Activated CD4-positive, alpha-beta T cell treated with anti-CD3 and anti-CD28 coated beads, Interleukin-10, Interleukin-2, amounts not matched to agents 100 ng/mL and 50 ng/mL, durations not matched to agents 16 hours and 8 hours (primary cell): ENCODE measurements at places on chromosomes 1 and 21.
A peak's percentile ranks its signal among the peaks of the same experiment; 100 is the strongest.

GRCh38 chr21:46517361-46517760 is 58.7 kb downstream of the DIP2A start:
- DNase-seq = no peak

DNA sequence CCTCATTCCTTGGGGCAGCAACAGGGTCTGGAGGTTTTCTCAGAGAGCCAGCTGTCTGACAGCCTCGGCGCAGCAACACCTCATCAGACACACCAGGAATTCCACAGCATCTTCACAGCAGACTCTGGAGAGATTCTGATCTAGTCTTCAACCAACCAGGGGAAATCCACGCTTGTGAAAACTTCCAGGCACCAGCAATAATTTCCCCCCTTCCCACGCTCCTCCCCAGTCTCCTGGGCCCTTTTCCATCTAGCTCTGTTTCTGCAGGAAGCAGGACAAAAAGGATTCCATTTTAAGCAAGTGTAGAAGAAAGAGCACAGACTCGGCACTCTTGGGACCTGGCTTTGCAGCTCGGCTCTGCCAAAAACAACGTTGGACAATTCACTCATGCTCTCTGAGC is 44.3 kb upstream of the CAPZB start:
- DNase-seq = no peak

GRCh38 chr1:206070627-206071304 is 17.8 kb downstream of the RHEX start:
- no peak for DNase-seq

GRCh38 chr1:167486090-167486824 is 32.1 kb downstream of the CD247 start:
- DNase-seq = no peak

DNA sequence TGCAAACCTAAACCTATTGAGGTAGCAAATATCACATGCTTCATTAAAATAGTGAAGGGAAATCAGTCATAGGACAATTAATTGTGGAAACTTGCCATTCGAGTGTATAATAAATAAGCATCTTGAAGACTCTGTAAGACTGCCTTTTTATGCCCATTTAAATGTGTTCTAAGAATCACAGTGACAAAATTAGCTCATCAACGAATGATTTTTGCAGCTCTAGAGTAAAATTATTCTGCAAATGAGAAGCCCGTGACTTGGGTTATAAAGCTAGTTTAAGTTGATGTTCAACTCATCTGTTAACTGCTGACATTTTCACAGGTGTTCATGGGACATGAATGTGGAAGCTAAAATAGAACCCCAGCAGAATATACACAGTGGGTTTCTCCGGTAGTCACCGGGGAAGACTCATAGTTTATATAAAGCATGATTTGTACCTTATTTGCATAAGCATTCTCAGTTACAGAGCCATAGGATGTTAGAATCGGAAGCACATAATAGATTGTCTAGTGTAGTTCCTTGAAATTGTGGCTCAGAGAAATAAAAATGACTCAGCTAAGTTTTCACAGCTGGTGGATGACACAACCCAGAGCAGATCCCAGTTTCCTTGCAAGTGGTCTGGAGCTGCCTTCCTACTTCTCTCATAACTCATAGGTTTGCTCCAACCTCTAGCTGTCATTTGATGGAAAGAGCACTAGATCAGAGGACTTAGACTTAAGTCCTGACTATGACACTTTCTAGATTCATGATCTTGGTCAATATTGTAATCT is 107.3 kb downstream of the UCHL5 start:
- DNase-seq = peak; percentile 12

- DNase-seq = no peak
Measured at GRCh38 chr1:43531107-43531905, 623 bp downstream of the PTPRF start.

DNA sequence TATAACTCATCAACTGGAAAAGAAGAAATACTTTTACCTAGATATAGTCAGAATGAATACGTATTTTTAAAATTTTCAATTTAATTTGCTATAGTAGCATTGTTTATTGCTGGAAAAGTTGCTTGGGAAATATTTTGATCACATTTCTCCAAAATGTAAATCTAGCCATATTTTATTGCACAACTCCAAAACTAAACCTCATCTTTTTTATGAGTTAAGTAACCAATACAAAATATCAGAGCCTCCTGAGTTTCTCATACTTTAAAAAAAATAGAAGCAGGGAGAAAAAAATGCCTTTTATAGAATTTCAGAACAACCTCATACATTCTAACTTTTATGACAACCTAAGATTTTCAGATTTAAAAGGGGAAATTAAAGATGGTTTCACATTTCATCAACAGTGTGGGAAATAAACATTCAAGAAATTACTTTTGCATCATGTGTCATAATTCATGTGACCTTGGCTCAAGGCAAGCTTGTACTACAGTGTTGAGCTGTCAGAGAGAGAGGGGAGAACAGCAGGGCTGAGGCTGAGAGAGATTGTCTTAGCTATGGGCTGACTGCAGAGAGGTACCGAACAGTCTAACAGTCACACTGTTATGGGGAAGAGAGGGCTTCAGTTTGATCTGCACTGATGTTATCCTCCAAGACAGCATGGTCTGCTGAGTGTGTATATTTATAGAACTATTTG is 519.0 kb downstream of the LTN1 start:
- DNase-seq = peak; percentile 22

GRCh38 chr1:29125788-29126187 is 2.1 kb upstream of the TMEM200B start:
- no peak for DNase-seq

- DNase-seq = no peak
Measured at GRCh38 chr1:234845836-234846235, 235.9 kb upstream of the IRF2BP2 start.

- DNase-seq = no peak
Measured at GRCh38 chr1:27574871-27575831, 28.8 kb downstream of the AHDC1 start.

DNA sequence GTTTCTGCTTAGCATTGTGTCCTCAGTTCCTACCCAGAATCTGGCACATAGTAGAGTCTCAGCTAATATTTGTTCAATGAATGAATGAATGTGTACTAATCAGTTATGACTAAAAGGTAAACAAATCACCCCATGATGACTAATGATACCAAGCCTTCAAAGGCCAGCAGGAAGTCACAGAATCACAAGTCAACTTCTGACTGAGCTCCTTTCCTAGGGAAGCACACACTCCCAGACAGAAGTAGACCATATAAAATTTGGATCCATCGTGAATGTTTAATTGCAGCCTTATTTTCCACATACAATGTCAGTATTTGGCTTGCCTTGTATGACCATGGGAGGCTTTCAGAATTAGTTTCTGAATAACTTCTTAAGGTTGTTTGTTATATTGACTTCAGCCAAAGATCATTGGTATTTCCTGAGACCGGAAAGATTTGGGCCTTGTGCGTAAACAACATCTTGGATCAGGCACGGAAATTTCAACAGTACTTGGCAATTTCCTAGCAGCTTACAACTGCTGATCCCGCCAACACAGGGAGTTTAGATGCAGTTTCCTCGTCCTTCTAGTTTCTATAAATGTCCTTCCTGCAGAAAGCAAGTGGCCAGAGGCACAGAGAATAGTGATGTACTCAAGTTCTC is 185.9 kb upstream of the ATP1B1 start:
- DNase-seq = peak; percentile 3

GRCh38 chr1:226063224-226063976 is 884 bp downstream of the H3-3A start:
- peak; percentile 46 for DNase-seq

- no peak for DNase-seq
Measured at GRCh38 chr1:223228201-223228600, 85.2 kb upstream of the TLR5 start.

DNA sequence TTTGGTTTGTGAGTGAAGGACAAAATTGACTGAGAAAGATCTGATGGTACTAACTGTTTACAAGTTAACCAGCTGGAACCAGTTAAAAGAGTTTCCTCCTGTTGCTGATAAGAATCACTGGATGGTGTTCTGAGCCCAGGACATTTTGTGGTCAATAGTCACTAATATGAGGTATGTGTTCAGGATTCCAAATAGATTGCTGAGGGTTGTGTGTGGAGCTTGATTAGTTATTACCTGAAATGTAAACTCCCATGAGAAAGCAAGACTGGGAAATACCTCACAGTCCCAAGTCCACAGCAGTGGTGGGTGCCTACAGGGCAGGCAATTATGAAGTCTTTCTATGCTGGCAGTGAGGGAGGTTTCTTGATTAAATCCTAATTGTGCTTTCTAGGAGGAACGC is 164.6 kb downstream of the DNM3 start:
- DNase-seq = no peak

- DNase-seq = no peak
Measured at GRCh38 chr1:229368347-229368746, 25.5 kb upstream of the CCSAP start.

DNA sequence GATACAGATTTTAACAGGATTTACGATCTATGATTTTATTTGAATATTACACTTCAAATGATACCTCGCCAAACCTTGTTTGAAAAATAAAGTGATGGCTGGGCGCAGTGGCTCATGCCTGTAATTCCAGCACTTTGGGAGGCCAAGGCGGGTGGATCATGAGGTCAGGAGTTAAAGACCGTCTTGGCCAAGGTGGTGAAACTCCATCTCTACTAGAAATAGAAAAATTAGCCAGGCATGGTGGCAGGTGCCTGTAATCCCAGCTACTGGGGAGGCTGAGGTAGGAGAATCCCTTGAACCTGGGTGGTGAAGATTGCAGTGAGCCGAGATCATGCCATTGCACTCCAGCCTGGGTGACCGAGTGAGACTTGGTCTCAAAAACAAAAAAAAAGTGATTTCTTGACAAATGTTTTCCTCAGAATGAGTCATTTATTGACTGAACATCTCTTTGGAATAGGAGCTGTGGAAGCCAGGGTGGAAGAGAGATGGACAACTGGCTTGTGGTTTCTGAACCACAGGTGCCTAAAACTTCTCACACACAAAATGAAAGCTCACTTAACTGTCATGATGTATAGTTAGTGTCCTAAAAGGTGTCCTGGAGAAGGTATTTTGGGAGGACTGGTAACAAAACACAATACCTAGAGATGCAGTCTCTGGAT is 11.9 kb downstream of the PKNOX1 start:
- peak; percentile 10 for DNase-seq

DNA sequence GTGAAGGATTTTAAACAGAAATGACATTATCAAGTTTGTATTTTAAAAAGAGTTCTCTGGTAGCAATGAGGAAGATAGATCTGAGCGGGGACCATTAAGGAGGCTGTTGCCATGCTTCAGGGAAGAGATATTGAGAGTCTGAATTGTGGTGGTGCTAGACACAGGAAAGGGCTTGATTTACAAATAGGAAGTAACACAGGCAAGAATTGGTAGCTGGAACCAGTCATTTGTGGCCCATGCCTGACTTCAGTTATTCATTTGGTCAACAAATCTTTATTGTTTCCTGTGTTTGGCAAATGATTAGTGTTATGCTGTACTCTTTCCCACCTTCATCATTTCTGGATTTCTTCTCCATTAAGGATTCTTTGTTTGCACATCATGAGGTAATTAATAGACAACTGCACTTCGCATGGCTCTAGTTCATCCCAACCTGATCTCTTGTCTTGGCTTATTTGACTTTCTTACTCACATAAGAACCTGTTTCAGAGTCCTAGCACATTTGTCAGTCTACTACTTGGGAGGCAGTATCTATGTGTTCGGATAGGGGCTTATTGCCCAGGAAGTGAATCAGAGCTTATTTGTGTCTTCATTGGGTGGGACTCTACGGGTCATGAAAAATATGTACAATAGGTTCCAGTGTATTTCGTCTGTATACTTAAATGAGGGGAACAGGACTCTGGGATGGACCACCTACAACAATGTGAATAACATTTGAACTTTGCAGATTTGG is 32.3 kb downstream of the EEIG2 start:
- peak; percentile 64 for DNase-seq

DNA sequence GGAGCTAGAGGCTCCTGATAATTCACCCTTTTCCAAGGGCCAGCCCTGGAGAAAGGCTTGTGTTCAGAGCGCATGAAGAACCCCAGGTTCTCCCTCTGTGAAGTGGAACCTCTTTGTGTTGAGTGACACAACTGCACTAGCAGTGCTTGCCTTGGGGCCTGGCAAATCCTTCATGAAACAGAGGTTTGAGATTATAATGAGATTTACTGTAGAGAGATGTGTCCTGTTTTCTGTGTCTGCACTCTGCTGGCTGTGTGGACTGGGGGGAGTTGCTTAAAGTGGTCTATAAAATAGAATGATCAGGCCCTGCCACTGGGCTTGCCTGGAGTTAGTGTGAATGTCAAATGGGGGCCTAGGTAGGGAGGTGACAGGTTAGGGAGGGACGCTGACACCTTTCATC is 11.5 kb upstream of the TNFRSF1B start:
- no peak for DNase-seq

DNA sequence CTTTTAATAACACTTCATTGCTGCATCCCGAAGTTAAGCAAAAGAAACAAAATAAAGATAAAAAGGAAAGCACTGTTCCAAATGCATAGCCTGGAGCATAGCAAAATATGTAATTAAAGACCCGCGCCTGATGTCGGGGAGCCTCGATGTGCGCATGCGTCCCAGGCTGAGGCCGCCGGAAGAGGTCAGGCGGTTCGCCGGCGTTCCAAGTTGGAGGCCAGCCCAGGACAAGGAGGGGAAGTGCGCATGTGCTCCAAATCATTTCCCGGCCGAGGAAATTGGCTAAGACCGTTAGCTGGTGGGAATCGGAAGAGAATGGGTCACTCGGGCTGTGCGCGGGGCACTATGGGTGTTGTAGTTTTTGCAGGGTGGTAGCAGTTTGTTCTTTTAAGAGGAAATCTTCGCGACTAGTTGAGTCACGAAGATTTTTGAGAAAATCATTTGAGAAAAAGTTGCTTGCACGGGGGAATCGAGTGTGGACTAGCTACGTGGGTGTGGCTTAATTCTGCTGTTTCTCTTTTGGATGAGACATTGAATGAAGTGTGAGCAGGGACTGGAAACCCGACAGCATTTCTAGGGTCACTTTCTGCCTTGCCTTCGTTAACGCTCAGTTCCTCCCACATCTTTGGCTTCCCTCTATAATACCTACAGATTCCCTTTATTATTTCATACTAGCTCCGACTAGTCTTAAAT is 31.0 kb upstream of the CD1D start:
- DNase-seq = peak; percentile 85

DNA sequence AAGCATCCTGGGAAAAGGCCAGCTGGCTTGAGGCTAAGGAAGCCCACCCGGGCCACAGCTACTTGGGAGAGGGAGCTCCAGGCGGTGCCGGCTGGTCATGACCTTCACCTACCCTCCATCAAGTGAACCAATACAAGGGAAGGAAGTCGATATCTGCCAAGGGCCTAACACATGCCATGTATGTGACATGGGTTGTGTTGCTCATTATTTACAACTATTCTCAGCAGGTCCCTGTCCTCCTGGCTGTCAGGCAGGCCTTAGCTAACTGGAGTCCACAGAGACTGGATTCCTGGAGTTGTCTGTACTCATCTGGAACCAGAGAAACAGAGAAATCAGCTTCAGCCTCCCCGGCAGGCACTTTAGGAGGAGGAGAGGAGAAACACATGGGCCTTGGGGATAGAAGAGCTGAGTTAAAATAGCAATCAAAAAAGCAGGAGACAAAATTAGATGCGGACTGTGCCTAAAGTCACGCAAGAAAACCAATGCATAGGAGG is 15.7 kb downstream of the TCEA3 start:
- no peak for DNase-seq

- DNase-seq = no peak
Measured at GRCh38 chr1:206800411-206800810, 28.1 kb upstream of the IL10 start.
